Activated naive CD4-positive, alpha-beta T cell treated with Interleukin-2 at 50 U/mL for 16 hours (primary cell): ENCODE measurements at places on chromosomes 16 and 17.

- no peak for DNase-seq
Measured at GRCh38 chr16:25988084-25988483, 296.3 kb downstream of the HS3ST4 start.

GRCh38 chr16:1909561-1910231, 8.5 kb downstream of the HS3ST6 start:
- DNase-seq: no peak

DNA sequence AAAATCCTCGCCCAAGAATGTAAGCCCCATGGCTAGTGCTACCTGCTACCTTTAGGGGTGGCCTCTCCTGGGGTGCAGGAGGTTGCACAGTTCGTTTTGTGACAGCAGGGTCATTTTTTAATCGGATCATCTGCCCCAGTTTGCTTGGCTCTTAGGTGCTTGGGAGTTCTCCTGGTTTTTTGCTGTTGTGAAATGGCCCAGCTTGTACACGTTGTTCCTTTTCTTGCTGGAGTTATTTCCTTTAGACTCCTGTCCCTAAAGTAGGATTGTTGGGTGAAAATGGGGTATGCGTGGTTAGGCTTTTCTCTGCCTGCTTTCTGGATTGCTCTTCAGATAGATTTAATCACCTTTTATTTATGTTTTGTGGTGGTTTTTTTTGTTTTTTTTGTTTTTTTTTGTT, 25.8 kb downstream of the ABCC1 start:
- DNase-seq: no peak

DNA sequence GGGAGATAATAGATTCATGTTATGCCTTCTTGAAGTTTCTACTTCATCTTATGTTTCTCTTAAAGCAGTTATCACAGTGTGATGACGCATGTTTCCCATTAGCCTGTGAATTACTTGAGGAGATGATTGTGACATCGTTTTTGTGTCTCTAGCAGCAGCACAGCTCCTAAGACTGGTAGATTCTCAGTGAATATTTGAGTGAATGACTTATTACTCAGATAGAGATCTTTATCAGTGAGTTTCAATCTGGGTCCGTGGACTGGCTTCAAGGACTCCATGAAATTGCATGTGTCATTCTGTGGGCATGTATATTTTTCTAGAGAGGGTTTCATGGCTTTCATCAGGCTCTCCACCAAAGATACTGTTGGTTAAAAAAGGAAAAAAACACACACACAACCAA, 29.9 kb downstream of the YPEL2 start:
- peak; percentile 21 for DNase-seq

DNA sequence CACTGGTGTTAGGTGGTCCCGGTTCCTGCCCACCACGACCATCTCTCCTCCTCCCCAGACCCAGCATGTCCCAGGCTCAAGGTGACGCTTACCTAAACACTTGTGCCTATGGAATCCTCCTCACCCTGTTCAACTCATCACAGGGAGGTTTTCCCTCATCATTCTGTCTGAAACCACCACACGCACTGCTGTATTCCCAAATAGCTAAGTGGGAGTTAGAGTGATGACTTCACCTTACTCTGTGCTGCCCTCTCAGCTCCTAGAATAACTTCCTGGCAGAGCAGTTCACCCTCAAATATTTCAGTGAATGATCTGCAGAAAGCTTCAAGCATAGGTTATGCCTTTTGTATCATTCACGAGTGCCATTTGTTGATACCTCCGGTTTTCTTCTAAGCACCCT, 216.5 kb downstream of the CPPED1 start:
- DNase-seq: no peak

DNA sequence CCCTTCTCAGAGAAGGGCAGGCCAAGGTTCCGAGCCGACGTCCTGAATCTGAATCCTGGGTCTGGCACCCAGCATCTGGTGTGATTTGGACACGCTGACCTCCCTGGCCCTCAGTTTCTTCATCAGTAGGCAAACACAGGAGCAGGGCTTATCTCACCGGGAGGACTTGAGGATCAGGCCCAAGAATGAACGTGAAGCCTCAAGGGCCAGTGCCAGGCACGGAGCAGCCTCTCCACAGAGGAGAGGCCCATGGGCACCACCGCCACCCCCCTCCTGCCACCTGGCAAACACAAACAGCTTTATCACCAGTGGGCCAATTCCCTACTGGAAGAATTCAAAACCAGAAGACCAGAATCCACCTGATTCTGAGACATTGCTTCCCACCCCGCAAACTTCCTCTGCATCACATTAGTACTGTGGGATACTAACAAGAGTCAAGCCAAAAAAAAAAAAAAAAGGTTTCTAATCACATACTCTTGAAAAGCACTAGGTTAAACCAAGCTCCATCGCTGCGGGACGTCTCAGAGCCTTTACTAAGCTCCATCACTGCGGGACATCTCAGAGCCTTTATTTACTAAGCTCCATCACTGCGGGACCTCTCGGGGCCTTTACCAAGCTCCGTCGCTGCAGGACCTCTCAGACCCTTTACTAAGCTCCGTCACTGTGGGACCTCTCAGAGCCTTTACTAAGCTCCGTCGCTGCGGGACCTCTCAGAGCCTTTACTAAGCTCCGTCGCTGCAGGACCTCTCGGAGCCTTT, 68.0 kb upstream of the DOC2B start:
- no peak for DNase-seq

DNA sequence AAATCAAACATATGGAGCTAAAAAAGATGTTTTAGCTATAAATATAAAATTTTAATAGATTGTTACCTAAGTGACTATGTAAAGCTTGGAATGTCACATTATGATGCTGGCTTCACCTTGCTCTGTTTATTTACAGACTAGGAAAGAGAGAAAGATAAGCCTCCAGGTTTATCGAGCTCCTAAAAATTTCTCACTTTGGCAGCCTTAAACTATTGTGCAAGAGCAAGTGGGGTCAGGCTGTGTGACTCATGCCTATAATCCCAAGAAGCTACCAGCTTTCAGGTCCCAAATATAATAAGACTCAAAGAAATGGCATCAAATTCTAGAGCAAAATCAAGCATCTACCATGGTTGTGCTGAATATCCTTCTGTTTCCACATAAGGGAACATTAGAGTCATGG, 34.3 kb upstream of the PRSS54 start:
- DNase-seq: no peak

DNA sequence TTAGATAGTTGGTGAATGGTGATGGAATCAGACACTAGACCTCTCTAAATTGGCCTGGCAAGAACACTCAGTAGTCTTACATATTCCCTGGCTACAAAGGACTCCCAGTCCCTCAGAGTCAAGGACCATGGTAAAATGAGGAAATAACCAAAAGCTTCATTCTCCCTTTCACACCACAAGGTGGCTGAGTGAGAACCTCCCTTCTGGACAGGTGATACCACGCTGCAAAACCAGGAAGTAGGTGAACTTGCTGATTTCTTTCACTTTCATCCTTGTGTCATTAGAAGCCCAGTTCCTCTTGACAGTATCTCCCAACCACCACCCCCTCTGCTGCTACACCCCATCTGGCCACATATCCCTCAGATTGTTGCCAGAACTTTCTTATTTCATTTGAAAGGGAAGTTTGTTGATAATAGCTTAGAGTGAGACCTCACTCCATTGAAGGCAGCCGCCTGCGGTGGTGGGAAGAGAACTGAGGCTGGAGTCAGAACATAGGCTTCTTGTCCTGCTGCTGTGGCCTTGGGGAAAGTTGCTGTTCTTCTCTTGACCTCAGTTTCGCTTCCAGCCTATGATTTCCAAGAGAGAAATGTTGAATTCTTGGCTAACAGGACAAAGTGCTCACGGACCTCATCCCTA, 290.6 kb upstream of the CCL2 start:
- no peak for DNase-seq

DNA sequence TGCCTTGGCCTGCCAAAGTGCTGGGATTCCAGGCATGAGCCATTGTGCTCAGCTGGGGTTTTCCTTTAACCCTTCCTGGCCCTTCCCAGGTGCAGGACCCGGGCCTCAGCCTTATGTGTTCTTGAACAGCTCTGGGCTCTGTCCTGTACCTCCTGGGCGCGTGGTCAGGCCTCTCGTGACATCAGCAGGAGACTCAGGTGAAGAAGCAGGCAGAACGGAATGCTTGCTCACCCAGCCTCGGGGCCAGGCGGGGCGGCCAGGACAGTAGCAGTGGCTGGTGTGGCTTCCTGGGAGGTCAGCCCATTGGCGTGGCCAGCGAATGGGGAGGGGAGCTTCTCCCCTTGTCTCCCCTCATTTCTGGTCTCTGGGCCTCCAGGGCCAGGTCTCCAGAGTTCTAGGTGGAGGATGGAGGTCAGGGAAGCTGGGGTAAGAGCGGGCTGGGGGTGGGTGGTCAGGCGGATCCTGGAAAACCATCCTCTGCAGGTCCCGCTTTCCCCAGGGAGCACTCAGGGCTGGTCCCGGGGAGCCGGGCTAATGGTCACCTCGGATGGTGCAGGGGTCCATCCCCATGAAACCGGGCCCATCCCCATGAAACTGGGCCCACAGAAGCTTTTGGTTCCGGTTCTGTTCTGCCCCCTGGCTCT, 281.5 kb downstream of the SEC14L1 start:
- DNase-seq: no peak

DNA sequence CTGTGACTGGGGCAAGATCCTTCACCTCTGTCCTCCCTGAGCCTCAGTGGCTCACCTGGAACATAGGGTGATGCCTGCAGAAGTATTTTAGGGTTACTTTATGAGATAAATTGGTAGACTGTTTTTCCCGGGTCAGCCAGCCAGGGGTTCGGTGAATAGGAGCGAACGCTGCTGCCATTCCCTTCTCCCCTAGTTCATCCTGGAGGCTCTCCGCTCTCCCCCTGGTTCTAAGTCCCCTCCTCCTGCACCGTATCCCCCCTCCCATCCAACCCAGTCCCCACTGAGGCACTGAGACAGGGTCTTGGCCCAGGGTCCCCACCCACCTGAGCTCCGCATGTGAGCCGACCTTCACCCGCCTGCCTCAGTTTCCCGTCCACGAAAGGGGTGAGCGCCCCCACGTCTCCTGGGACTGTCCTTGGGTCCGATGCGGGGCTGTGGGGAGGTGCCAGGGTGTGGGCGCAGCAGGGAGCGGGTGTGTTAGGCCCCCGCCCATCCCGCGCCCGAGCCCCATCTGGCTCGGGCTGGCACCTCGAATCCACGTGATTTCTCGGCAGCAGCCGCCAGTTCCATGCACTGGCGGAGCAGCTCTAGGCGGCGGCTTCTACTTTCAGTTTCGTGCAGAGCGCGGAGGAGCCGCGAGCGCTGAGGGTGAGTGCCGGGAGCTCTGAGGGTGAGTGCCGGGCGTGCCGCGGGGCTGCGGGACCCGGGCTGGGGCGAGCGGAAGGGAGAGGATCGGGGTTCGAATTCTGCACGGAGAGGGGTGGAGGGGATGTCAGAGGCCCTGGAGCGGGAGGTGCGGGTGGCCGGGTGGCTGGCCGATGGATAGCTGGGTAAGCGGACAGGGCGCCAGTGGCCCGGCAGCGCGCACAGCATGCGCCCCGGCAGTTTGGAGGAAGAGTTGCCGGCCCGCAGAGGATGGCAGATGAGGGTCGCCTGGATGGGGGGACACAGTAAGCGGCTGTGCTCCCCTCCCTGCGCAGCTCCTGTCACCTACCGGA, at the start of gene NLRC5:
Gene NLRC5, plus strand, starts transcription at position 610 of the 998 bp plus-strand sequence. CDS start 31,156 bp downstream, outside the sequence.
- peak; percentile 93 for DNase-seq

DNA sequence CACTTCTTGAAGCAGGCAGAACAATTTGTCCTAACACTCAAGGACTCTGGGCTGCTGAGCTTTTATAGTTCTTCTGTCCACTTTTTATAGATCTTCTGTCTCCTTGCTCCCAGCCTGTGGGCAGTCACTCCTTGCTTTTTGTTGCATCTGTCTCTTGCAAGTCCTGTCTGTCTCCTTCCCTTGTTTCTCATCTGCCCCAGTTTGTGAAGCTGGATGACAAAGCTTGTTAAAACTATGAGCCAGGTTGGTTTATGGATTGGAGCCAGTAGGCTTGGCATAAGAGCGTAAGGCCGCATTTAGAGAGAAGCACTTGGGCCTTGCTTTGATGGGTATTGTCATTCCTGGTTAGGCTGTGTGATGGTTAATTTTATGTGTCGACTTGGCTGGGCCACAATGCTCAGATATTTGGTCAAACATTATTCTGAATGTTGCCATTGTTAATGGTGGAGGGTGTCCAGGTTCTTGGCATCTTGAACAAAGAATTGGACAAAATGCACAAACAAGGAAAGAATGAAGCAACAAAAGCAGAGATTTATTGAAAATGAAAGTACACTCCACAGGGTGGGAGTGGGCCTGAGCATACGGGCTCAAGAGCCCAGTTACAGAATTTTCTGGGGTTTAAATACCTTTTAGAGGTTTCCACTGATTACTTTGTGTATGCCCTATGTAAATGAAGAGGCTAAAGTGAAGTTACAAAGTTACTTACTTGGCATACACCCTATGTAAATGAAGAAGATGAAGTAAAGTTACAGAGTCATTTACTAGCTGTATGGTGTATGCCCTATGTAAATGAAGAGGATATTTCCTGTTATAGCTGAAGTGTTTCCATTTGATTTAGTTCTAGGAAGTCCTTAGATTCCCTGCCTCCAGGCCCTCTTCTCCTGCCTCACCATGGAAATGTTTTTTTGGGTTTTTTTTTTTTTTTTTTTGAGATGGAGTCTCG, 8.0 kb upstream of the CPPED1 start:
- DNase-seq: no peak

- DNase-seq: peak; percentile 27
Measured at GRCh38 chr16:89918453-89919347, at the start of gene MC1R. TSS of gene MC1R (plus strand) at chr16:89918862. CDS start at chr16:89919259, 397 bp downstream.

- DNase-seq: no peak
Measured at GRCh38 chr17:4014148-4014927, 50.1 kb upstream of the ATP2A3 start.

GRCh38 chr16:71360378-71360777, 1.9 kb downstream of the CALB2 start:
- DNase-seq: no peak

- no peak for DNase-seq
Measured at GRCh38 chr17:50470426-50470825, 1.7 kb upstream of the CHAD start.

- DNase-seq: no peak
Measured at GRCh38 chr16:81327011-81327410, 12.2 kb downstream of the GAN start.

- peak; percentile 57 for DNase-seq
Measured at GRCh38 chr16:15434425-15435215, at the start of gene BMERB1. TSS of gene BMERB1 (plus strand) at chr16:15434588. CDS start at chr16:15434654, 66 bp downstream.

GRCh38 chr16:80664786-80665185, 124.0 kb downstream of the DYNLRB2 start:
- DNase-seq: no peak

GRCh38 chr16:82150549-82150948, 19.5 kb downstream of the MPHOSPH6 start:
- DNase-seq: no peak
